ENCODE measurements at places on chromosomes 12 and 14.

DNA sequence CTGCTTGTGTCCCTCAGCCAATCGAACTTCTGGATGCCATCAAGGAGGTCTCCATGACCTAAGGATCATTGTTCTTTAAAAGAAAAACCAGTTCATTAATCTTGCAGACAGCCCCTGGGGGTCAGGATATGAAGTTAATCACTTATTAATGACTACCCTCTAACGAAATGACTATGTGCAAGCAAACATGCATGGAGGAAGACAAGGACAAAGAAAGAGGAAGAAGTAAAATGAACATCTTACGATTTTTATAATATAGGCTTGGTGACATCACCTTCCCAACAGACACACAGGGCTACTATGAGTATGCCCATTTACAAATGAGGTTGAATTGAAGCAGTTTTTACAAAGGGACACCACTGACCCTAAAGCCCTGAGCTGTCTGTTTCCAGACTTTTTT is 111.1 kb upstream of the AMIGO2 start:
- DNase-seq = no peak

- DNase-seq = no peak
Observed at GRCh38 chr14:65255029-65255545, 152.8 kb upstream of the MAX start.

GRCh38 chr12:116600959-116601918 is 42.1 kb downstream of the MAP1LC3B2 start:
- DNase-seq = no peak

- no peak for DNase-seq
Observed at GRCh38 chr14:54258382-54258781, 138.4 kb upstream of the CDKN3 start.

DNA sequence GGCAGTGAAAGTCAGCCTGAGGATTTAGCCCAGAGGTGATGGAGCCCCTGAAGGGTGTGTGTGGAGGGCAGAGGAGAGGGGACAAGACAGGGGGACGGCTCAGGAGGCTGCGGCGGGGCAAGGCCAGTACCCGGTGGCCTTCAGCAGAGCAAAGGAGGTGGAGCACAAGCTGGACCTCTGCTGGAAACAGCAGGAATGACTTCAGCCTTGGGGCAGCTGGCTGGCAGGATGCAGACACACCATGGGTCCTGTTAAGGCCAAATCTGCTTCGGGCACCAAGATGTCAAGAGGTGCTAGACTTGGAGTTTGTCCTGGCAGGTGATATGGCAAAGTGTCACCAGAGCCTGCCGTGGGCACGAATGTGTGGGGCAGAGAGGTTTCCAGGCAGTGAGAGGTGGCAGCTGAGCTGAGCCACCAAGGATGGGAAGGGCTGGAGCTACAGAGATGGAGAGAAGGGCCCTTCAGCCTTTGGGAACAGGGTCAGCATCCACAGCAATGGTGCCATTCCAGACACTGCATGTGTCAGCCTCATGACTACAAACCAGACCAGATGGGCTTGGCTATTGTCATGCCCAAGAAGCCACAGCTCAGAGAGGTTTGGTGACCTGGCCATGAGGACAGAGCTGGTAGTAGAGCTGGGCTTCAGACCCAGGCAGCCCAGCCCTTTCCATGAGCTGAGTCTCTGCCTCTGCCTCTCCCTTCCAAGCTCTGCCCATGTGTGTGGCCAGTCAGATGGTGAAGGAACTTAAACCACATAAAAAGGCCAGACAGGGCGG is 91.9 kb downstream of the LGMN start:
- DNase-seq = no peak

GRCh38 chr14:95562892-95563685 is 28.2 kb downstream of the GLRX5 start:
- DNase-seq = no peak

DNA sequence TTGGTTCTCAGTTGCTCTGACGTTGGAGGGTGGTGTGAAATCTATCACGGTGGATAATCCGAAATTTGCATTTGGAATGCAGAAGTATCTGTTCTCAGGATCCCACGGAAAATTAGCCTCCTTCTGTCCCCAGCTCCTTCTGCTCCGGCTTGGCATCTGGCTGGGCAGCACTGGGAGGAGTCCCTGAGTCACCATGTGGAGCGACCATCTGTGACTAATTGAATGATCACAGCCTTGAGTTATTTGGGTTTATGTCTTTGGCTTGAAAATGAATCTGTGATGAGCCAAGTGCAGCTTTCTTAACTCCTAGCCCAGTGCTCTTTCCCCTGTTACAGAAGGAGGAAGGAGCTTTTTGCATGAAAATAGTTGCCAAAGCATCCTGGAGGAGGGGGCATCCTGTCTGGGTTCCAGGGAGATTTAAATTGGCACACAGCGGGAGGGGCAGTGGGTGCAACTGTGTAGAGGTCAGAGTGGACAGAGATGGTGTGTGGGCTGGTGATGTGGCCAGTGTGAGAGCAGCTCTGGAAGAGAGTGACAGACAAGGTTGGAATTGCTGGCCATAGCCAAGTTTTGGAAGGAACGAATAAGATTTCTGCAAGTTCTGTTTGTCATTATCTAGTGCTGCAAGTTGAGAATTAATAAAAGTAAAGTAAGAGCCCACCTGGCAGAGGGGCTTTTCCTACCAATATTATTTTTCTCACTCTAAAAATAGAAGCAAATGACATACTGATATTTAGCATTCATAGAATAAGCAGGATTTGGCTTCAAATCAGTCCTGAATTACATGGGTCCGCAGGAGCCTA is 74.4 kb downstream of the SLC24A4 start:
- no peak for DNase-seq

DNA sequence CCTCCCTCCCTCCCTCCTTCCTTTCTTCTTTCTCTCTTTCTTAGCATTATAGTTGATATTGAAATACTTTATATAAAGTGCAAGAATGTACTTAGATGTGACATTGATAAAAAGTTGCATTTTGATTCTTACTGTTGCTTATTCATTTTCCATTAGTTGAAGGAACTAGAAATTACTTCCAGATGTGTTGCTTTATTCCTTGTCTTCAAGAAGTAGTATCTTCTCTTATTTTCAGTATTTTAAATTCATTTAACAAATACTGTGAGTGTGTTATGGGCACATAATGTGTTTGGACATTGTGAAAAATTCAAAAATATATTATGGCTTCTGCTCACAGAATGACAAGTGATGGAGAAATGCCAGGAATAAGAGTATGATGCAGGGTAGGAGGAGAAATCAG is 45.6 kb downstream of the TRMT5 start:
- no peak for DNase-seq

DNA sequence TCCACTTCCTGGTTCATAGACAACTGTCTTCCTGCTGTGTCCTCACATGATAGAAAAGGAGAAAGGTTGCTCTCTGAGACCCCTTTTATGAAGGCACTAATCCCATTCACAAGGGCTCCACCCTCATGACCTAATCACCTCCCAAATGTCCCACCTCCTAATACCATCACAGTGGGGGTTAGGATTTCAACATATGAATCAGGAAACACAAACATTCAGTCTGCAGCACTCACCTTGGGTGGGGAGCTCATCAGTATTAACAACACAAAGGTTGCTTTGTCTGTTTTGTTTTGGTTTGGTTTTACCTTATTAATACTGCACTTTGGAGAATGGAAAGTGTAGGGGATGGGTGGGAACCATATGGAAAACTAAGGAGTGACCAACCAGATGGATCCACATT is 10.5 kb upstream of the SMCO2 start:
- DNase-seq = no peak

DNA sequence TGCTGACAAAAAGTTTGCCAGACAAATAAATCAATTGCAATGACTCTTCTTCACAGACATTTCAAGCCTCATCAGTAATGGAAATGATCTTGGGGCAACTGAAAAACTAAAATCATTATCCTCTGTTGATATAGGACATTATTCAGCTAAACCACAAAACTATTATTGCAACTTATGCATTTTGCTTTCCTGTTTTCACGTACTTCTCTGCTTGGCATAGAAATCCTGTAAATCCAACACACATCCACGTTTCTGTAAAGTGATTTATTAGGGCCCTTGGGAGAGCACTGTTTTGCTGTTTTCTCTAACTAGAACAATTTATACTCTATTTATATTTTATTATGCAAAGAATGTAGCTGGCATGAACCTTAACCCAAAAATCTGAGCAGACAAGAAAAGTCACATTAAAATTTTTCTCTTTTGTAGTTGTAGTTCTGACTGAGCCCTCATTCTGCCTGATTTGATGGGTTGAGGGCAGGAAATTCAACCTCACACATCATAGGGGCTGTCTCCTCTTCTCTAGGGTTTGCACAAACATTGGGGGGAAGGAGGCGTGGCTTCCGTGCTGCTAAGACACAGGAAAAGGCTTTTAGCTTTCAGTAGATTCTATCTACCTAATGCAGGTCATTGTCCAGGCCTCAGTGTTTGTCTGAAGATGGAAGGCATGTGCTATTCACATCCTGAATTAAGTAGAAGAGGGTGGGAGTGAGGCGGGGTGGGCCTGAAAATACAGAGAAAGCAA is 11.5 kb upstream of the NUP107 start:
- no peak for DNase-seq

GRCh38 chr12:78037707-78038106 is 207.0 kb downstream of the NAV3 start:
- no peak for DNase-seq

DNA sequence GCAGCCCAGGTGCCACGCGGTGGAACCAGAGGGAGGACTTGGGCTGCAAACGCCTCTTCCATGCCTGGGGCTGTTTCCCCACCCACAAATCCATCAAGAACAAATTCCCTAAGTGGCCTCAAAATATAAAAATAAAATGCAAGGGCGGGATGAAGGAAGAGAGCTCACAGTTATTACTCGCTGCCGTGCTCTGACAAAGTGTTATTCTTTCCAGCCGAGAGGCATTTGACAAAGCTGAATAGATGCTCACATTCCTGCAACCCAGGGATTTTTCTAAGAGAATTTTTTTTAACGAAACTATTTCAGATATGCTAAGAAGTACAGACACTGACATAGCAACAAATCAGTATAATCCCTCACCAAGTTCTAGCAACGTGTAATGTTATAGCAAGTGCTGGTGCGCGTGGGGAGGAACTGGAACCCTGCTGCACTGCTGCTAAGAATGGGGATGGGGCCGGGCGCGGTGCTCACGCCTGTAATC is 70.7 kb downstream of the SCARB1 start:
- DNase-seq = no peak

- no peak for DNase-seq
Observed at GRCh38 chr14:101330416-101331140, 230.7 kb upstream of the DIO3 start.

- no peak for DNase-seq
Observed at GRCh38 chr14:74089251-74090020, 4.7 kb downstream of the LIN52 start.

- no peak for DNase-seq
Observed at GRCh38 chr14:56846970-56847930, 37.0 kb upstream of the OTX2 start.

DNA sequence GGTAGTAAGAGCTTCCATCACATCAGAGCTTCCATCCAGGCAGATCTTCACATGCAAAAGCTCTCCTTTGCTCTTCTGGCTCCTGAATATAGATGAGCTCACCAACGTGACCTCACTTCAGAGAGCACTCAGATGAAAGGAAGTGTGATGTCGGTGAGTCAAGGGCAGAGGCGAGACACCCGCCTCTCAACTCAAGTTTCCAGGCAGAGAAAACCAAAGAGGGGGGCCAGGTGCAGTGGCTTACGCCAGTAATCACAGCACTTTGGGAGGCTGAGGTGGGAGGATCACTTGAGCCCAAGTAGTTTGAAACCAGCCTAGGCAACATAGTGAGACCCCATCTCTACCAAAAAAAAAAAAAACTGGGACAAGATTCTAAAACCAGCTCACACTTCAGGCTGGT is 126.9 kb downstream of the DUSP6 start:
- DNase-seq = no peak

- DNase-seq = no peak
Observed at GRCh38 chr14:95818581-95818980, 58.1 kb upstream of the TUNAR start.

GRCh38 chr12:52367876-52368275 is 595 bp upstream of the KRT85 start:
- no peak for DNase-seq

GRCh38 chr14:65949711-65950516 is 536.3 kb upstream of the CCDC196 start:
- no peak for DNase-seq

- DNase-seq = no peak
Observed at GRCh38 chr12:132406493-132407450, 77.4 kb upstream of the GALNT9 start.

GRCh38 chr12:26196421-26196716 is 996 bp downstream of the SSPN start:
- DNase-seq = peak; percentile 66

- no peak for DNase-seq
Observed at GRCh38 chr14:65432361-65432948, 19.9 kb downstream of the FUT8 start.

GRCh38 chr14:103749452-103749851 is 33.8 kb downstream of the ZFYVE21 start:
- DNase-seq = no peak

DNA sequence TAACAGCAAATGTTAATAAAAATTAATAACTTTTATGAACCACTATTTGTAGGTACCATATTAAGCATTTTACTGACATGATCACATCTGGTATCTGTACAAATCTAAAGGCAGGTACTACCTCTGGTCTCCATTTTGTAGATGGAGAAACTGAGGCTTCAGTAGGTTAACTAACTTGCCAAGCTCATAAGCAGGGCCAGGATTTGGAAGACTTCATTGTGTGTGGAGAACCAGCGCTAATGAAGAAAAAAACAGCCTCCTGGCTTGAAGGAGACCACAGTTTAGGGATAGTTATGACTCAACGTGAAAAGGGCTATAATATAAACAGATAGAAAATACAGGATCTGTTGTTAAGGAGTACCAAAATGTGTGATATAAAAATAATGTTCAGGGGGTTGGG is 1.0 kb downstream of the NUP37 start:
- no peak for DNase-seq

GRCh38 chr14:64701660-64702059 is 2.6 kb upstream of the PLEKHG3 start:
- DNase-seq = no peak

DNA sequence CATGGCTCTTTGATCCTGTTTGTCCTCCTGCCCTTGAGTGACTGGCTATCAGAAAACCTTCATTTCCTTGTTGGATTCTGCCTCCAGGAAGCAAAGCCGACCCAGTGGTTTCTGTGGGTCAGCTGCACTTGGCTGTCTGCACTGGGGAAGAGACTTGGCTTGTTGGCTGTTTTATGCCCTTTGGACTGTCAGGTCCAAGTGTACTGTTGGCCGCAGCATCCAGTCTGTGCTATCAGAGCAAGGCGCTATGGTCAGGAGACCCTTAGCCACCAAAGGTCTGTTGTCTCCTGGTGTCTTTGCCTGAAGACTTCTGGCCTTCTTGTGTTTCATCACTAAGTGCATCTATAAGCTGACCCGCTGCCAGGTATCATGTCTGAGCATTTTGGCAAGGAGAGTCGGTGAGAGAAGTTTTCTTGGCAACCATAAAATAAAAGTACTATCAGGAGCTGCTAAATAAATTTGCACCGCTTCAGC is 177.4 kb upstream of the HIF1A start:
- no peak for DNase-seq

All from caudate nucleus (tissue), 63 donors.